ENCODE measurements at places on chromosomes 5 and 9.

DNA sequence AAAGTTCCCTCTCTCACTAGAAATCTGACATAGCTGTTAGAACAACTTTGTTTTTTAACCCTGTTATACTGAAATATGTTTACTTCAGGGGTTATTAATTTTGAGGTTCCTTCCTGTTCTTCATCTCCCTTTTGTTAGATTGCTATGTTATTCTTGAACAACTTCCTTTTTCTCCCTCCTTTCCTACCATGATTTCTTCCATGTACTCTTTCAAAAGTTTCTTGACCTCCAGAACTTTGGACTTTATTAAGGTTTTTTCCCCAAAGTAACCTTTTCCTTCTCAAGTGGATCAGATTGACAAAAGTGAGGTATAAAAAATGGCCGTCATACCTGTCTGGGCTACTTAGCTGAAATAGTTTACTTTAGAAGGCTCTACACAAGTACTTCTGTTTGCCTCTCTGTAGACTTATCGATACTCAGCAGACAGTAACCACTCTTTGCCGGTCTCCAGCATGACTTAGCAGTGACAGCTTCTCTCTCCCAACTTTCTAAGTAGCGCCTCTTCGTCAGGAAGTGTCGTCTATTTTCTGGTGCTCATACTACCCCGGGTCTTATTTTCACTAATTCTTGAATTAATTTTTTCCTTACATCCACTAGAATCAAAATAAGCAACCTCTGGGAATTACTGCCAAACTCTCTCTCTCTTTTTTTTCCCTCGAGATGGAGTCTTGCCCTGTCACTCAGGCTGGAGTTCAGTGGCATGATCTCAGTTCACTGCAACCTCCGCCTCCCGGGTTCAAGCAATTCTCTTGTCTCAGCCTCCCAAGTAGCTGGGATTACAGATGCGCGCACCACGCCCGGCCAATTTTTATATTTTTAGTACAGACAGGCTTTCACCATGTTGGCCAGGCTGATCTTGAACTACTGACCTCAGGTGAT is 19.7 kb downstream of the NFIL3 start:
- peak; percentile 40 for DNase-seq

DNA sequence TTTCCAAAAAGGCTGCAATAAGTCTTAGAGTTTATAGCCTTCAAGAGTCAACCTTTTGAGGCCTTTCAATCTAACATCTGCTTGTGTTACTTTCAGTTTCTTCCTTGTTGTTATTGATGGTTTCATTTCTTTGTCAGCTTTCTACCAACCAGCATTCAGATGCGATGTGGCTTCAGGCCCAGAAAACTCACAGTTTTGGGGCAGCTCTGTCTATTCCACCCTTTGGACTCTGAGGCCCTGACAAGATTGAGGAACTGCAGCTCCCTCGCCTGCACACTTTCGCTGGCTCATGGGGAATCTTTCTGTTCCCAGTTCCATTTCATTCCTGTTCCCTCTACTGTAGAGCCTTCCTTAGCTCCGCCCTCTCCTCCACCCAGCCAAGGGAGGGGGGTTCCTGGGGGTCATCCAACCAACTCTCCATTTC is 13.3 kb upstream of the WHRN start:
- DNase-seq, result no peak

DNA sequence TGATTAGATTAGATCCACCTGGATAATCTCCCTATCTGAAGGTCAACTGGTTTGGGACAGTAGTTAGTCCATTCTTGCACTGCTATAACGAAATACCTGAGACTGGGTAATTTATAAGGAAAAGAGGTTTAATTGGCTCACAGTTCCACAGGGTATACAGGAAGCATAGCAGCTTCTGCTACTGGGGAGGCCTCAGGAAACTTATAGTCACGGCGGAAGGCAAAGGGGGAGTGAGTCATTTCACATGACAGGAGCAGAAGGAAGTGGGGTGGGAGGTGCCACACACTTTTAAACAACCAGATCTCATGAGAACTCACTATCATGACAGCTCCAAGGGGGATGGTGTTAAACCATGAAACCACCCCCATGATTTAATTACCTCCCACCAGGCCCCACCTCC is 9.9 kb downstream of the C9orf40 start:
- DNase-seq, result no peak

- DNase-seq, result no peak
Measured at GRCh38 chr5:93304456-93305250, 276.4 kb downstream of the NR2F1-AS1 start.

DNA sequence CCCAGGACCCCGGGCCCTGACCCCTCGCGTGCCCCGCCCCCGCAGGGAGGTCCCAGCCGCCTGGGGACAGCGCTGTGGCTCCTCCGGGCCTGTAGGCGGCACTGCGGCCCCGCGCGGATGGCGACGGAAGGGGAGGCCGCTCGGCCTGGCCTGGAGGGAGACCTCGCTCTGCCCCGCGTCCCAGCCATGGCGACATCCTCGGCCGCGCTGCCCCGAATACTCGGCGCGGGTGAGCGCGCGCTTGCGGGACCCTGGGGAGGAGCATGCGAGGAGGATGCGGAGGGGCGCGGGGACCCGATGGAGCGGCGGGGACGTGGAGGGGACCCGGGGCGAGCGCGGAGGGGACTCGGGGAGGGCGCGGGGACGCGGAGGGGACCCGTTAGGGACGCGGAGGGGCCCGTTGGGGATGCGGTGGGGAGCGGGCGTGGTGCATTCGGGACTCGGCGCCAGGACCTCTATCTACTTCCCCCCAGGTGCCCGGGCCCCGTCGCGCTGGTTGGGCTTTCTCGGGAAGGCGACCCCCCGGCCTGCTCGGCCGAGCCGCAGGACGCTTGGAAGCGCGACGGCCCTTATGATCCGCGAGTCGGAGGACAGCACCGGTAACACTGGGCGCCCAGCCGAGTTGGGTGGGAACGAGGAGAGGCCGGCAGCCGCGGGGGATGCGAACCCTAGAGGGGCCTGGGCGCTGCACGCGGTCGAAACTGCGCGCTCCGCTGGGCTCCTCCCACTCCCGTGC is at the start of gene MRPS2:
MRPS2 (plus strand) TSS at position 158 of the 736 bp plus-strand sequence; CDS start at position 187, 29 bp downstream.
- DNase-seq, result peak; percentile 92

GRCh38 chr9:129336130-129336528 is 158.1 kb upstream of the IER5L start:
- DNase-seq, result no peak
